ENCODE measurements at places on chromosomes 3 and 15. TPM values are rescaled to one million over a fixed set of nuclear protein-coding genes. Genes with fewer than 3 reads are reported as not detected.

BRK1 gene
- total RNA-seq: 114 TPM

CHD2 gene
- 47.7 TPM for total RNA-seq

KIF15 gene
- 0.47 TPM for total RNA-seq

FOXB1 gene
- not detected for total RNA-seq

SKIC8 gene
- total RNA-seq: 56.8 TPM

FEZF2 gene
- total RNA-seq: not detected

CP gene
- total RNA-seq: not detected

MYH15 gene
- 0.19 TPM for total RNA-seq

CACNA2D2 gene
- total RNA-seq: not detected

RBP2 gene
- total RNA-seq: 0.78 TPM

C3orf33 gene
- 5.4 TPM for total RNA-seq

PLCH1 gene
- total RNA-seq: 0.16 TPM

IQCF5 gene
- total RNA-seq: not detected

DNA sequence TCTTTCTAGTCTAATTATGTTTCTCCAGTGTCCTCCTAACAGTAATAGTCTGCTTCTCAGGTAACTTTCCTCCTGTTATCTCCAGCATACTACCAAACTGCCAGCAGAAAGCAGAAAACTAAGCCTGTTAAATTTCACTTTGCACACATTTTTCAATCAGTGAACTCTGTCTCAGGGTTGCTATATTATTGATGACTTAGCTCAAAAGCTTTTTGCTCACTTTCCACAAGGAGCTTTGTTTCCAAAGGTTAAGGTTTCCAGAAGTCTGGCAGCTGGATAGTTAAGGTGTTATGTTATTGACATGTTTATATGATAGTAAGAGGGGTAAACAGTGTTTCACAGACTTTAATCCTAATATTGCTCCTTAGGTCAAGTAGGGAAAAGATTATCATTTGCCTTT is 5.1 kb downstream of the TRPM7 start:
- DNase-seq: no peak

GRCh38 chr3:104787306-104787705 is 579.4 kb upstream of the ALCAM start:
- DNase-seq: no peak

- DNase-seq: no peak
Measured at GRCh38 chr15:70099967-70100473, 2.3 kb upstream of the TLE3 start.

- peak; percentile 73 for DNase-seq
Measured at GRCh38 chr15:92992720-92993119, 92.6 kb downstream of the CHD2 start.

DNA sequence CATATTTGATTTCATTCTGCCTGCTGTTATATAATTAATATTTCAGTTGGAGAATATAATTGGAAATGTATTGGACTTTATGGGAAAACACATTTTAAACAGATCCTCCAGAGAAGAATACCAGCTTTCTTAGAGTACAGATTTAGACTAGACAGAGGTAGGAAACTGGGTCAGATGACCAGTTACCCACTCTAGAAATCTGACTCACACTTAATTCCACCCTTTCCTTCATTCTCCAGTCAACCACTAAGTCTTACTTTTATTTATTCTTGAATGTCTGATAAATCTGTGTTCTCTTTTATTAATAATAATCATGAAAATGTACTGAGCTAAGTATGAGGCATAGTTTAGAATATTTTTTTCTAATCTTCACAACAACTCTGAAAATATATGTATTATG is 110.7 kb downstream of the LRRC49 start:
- DNase-seq: peak; percentile 9

DNA sequence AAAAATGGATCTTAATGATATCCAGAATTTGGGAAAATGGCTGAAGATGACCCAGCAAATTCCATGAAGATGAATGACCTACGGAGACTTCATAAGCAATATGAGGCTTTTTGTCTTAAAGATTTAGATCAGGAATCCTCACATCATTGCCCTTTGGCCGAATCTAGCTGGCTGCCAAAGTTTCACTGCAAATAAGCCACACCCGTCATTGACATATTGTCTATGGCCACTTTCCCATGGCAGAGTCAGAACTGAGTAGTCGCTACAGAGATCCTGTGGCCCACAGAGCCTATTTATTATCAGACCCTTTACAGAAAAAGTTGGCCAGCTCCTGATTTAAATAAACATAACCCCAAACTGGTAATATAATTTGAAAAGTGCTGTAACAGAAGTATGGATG is 307.4 kb upstream of the RARB start:
- DNase-seq: no peak

GRCh38 chr3:81776643-81777042 is 15.2 kb upstream of the GBE1 start:
- DNase-seq: no peak

DNA sequence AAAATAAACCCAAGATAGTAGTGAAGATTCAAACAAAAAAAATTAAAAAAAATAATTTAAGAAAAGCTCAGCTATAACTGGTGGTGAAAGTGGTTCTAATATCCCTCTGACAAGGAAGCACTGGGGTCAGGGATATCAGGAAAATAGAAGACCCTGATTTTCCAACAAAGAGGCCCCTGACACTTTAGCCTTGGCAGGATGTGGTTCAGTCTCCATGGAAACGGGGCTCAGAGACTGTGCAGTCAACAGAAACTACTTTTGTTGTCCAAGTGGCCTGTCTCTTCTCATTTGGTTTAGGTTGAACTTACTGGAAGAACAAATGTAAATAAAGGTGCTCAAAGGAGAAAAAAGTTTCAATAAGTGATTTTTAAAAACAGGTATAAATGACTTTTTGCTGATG is 27.2 kb downstream of the INTS14 start:
- DNase-seq: peak; percentile 53

DNA sequence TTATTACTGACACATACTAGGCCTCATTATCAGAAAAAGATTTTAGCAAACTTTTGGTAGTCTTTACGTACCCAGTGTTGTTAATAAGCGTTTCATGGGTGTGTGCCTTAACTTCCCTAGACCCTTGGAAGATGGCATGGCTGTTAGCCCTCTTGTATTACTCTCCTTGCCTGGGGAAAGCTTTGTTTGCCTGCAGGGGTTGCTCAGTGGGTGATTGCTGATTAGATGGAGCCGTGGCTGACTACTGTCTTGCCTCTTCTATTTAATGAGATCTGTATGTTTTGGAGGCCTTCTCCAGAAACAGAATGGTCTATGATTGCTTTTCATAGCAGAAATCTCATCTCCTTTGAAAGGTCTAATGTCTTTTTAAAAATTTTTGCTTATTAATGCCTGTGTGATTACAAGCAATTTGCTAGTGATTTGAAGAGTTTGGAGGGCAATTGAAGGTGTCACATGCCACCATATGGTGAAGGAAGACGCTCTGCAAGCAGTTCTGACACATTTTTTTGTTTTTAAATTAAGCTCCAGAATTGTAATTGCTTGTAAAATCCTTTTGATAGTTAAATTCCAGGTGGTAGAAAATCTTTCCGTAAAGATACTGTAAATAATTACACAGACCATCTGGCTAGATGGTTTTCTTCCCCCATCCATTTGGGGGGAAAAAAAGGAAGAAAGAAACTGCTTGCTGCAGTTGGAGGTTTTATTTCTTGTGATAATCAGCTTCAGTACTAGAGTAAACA is 11.4 kb upstream of the C3orf20 start:
- no peak for DNase-seq

DNA sequence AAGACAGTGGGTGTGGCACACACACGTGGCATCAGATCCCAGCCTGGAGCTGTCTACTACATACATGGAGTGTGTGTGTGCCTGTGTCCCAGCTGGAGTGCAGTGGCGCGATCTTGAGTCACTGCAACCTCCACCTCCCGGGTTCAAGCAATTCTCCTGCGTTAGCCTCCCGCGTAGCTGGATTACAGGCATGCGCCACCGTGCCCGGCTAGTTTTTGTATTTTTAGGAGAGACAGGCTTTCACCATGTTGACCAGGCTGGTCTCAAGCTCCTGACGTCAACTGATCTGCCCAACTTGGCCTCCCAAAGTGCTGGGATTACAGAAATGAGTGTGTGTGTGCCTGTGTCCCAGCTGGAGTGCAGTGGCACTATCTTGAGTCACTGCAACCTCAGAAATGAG is 108.8 kb downstream of the IL12A start:
- DNase-seq: no peak

GRCh38 chr3:99767291-99767690 is 50.4 kb upstream of the CMSS1 start:
- no peak for DNase-seq

- no peak for DNase-seq
Measured at GRCh38 chr3:128548426-128549282, 55.7 kb upstream of the GATA2 start.

GRCh38 chr3:36693670-36694069 is 70.7 kb downstream of the DCLK3 start:
- DNase-seq: no peak

DNA sequence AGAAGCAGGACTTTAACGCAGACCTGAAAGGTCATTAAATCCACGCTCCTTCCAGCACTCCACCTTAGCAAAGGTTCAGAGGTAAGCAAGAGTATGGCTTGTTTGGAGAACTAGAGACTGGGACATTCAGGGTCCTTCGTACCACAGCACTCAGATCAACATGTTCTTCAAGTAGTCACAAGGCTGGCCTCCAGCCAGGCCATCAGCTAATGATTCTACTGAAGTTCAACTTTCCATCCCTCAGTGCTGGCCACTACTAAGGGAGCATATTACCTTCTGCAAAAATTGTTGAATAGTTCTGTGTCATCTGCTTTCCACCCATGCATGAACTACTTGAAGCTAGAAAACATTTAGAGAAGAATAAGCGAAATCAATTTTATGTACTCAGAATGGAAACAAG is 17.6 kb downstream of the CD200R1L start:
- DNase-seq: no peak

- no peak for DNase-seq
Measured at GRCh38 chr15:28892789-28893610, 7.2 kb downstream of the APBA2 start.

DNA sequence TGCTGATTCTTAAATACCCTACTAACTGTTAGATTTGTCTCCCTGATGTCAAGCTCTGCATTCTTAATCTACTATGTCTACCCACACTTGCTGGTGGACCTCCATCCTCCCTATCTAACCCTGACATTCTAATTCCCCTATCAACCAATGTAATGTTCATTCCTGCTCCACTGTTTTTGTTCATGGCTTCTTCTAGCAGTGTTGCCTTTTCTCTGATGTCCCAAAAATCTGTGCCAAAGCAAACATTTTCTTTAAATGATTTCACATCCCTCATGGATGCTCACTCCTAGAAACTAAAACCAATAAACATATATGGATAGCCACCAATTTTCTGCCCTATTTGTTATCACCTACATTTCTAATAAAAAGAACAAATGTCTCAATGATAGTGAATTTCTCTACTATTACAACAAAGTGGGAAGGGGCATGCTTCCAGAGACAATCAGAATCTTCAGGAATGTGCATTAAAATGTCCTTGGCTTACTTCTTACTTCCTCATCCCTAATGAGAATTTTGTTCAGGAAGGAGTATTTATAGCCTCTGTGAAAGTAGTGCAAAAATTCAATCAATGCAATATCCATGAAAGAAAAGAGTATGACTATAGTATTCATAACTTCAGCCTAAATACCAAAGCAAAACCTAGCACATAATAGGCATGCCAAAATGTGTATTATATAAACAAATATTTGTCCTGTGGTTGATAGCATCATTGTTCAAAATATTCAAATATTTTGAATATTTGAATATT is 273.3 kb downstream of the ZNF385D start:
- no peak for DNase-seq

DNA sequence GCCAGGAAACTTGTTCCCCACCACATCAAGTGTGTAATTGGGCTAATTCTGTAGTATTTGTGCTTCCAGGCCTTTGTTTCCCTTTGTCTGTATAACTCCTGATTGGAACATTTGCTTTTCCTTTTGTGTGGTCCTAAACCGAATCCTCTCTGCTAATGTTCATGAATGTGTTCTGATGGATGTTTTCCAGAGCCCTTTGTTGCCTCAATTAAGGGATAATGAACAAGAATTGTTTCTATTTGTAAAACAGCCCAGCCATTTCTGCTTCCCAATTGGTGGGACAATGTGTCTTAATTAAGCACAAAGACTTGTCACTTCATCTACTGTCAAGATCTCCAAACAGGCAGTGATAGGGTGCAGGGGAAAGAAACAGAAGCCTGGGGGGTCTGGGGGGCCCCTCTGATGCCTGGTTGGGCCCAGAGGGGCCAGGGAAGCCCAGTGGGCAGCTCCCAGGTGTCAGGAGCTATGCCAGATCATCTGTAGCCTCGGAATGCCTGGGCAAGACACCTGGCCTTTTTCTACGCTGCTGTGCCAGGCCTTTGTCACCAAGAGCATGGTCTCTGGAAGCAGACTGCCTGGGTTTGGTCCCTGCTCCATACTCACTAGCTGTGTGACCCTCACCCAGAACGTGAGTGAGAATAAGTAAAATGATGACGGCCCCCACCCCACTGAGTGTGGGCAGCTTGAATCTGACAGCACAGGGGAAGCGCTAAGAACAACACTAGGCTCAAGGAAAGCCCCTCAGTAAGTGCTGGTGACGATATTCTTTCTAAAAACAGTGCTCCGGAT is 116.6 kb upstream of the PRR20G start:
- no peak for DNase-seq

- no peak for DNase-seq
Measured at GRCh38 chr15:92001307-92001706, 147.8 kb downstream of the SLCO3A1 start.

DNA sequence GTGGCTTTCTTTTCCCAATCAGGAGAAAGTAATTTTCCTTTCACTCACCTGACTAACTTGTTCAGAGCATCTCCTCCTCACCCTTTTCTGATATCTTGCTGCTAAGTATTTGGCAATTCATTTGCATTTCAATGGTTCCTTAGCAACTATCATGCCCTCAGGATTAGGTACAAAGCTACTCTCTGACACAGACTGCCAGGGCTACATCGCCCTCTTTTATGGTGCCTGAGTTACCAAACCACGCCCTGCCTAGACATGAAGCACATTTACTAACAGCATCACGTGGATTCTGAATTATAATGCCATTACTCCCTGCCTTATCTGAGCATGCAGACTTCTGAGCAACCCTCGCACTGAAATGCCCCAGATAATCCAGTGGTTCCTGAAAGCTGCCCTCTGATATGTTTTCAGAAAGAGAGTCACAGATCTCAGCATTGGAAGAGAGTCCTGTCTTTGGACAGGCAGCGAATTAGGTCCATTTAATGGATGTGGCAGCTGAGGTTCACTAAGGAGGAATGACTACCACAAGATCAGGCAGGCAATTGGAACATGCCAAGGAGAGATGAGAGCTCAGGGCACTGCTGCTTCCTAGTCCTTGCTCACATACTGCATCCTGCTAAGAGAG is 14.5 kb downstream of the EPHB1 start:
- no peak for DNase-seq

DNA sequence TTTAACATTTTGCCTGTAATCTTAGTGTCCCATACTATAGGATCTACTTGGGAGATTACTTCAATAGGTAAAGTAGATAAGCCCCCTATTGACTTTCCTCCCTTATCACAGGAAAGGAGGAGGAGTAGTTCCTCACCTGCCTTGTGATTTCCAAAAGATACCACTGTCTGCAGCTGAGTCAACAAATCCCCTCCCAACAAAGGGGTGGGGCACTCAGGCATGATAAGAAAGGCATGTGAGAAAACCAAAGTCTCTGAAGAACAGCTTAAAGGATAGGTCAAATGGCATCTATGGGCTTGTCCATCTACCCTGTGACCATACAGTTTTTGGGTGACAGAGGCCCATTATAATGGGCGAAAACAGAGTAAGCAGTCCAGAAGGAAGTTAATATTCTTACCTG is 71.3 kb upstream of the WNT7A start:
- no peak for DNase-seq
